Trophoblast cell (in vitro differentiated cells and primary cell): ENCODE measurements at places on chromosomes 7 and 10.

GRCh38 chr10:130866857-130867256 lies 444.7 kb downstream of the TCERG1L start:
- DNase-seq: no peak

DNA sequence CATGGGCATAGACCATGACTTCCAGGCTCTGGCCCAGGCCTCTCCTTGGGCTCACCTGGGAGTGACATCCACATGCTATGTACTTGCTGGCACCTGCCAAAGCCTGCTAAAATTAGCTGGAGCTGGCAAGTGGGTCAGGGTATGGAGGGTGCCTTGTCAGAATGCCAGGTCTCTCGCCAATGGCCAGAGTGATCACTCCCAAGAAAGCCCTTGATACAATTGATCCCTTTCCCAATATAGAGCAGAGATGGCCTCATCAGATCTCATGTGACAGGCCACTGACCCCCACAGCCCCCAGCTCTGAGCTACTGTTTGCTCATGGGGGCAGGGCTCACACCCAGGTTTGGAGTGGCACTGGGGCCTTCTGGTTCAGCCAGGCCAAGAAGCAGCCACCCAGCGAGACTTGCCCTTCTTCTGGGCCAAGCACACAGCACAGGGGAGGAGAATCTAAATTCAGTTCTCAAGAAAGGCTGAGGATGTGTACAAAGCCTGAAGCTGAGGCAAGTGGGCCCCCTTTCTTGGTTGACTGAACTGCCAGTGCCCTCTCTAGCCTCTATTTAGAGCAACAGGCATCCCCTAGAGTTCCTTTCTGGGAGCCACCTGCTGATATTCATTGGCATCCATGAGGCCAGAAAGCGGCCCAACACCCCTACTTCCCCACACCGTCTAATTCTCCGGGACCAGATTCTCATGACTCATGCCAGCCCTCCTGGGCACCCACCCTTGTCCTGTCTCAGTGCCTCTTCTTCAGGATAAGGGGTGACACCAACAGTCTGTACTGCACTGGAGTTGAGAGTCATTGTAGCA lies 18.9 kb upstream of the MYL7 start:
- DNase-seq: no peak

- no peak for DNase-seq
These were observed 4.5 kb upstream of the EPHA1 start for GRCh38 chr7:143413123-143413522.

DNA sequence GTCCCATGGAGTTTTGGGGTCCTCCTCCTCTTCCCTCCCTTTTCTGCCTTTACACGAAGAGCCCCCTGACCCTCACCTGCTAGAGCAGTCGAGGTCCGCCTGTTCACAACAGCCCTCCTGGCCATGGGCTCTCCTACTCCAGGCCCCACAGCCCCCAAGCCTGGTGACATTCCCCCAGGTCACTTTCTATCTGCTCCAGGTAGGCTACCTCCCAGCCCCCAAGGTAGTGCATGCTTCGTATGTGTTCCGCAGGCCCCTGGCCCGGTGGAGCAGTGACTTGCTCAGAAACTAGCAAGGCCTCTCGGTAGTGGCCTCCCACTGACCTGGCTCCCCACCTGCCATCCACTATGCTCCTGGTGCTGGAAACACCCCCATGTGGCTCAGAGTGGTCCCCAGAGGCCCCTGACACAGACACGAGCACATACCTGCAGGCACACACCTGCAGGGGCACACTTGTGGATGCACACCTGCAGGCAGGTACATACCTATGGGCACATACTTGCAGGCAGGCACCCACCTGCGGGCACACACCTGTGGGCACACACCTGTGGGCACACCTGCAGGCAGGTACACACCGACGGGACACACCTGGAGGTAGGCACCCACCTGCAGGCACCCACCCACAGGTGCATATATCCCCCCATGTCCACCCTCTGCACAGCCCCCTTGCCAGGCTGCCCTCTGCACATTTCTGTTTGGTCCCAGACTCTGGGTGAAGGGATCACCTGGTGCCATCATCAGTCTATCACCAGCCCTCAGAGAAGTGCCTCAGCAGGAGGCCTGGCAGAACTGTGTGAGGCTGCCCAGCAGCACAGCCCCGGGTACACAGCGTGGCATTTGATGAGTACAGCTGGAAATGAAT lies 322.5 kb downstream of the PTPRN2 start:
- no peak for DNase-seq

GRCh38 chr7:139869886-139870285 lies 40.8 kb downstream of the TBXAS1 start:
- DNase-seq: no peak

- no peak for DNase-seq
These were observed 23.1 kb upstream of the JAZF1 start for GRCh38 chr7:28203508-28204240.

GRCh38 chr10:97040248-97040584 lies 145.5 kb downstream of the SLIT1 start:
- no peak for DNase-seq

DNA sequence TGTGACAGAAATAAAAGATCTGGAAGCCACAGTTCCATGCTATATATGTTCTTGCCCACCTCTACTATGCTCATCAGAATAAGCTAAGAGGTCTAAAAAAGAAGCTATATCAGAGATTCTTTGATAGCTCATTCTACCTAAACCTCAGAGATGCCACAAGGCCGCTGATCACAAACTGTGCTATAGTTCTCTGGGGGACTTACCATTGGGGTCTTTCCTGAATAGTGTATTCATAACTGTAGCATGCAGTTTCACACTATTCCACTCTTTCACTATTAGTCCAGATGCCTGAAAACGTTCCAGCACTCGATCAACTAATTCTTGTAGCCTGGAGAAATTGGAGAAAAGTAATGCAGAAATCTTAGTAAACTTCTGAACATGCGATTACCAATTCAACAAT lies 44.5 kb upstream of the SPOCK2 start:
- DNase-seq: no peak

- DNase-seq: no peak
These were observed 814 bp upstream of the OPALIN start for GRCh38 chr10:96359616-96360015.

DNA sequence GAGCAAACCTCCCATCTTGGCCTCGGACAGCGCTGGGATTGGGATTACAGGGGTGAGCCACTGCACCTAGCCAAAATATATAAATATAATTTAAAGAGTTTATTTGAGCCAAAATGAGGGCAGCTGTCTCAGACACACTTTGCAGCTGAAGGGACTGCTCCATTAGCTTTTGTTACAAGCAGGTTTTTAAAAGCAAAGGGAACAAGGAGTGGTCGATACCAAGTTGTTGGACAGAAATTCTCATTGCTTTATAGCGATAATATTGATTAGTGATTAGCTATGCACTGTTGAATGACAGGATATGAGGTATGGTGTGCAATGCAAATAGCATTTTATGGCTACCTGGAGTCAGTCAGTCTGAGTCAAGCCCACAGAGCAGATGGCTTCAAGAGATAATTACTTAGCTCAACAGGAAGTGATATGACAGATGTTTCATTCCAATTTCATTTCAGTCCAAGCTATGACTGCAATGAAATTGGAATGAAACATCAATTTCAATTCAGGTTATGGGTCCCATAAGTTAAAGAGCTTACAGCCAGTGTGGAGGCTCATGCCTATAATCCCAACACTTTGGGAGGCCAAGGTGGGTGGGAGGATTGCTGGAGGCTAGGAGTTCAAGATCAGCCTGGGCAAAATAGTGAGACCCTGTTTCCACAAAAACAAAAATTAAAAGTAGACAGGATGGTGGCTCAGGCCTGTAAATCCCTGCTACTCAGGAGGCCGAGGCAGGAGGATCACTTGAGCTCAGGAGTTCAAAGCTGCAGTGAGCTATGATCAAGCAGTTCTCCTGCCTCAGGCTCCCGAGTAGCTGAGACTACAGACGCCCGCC lies 23.1 kb downstream of the TYW1 start:
- DNase-seq: peak; percentile 8

- no peak for DNase-seq
These were observed 93.6 kb downstream of the GPR37 start for GRCh38 chr7:124672011-124672410.

DNA sequence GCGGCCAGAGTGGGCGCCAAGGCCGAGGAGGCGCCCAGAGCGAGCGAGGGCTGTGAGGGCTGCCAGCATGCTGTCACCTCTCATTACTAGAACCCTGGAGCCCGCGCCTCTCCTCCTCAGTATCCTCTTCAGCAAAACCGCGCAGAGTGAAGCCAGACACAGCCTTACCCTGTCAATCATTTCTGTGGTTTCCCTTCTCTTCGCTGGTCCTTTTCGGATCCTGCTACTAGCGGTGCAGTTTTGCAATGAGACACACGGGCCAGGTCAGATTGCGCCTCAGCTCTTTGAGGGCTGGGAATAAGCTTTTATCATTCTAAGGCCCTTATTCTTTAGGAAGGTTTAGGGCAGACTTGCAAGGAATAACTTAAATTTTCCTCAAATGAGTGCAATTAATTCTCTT lies 55.5 kb upstream of the FAM171A1 start:
- DNase-seq: no peak

DNA sequence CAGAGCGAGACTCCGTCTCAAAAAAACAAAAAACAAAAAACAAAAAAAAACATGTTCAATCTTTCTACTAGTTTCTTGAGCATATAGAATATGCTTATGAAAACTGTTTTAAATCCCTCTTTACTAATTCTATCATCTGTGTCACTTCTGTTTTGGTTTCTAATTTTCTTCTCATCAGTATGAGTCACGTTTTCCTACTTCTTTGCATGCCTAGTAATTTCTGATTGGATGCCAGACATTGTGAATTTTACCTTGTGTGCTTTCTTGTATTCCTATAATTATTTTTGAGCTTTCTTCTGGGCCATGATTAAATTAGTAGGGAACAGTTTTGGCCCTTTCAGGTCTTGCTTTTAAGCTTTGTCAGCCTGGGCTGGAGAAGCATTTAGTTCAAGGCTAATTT lies 9.9 kb downstream of the MICU1 start:
- DNase-seq: no peak

- DNase-seq: no peak
These were observed 164.2 kb downstream of the RAPGEF5 start for GRCh38 chr7:22192801-22193200.

DNA sequence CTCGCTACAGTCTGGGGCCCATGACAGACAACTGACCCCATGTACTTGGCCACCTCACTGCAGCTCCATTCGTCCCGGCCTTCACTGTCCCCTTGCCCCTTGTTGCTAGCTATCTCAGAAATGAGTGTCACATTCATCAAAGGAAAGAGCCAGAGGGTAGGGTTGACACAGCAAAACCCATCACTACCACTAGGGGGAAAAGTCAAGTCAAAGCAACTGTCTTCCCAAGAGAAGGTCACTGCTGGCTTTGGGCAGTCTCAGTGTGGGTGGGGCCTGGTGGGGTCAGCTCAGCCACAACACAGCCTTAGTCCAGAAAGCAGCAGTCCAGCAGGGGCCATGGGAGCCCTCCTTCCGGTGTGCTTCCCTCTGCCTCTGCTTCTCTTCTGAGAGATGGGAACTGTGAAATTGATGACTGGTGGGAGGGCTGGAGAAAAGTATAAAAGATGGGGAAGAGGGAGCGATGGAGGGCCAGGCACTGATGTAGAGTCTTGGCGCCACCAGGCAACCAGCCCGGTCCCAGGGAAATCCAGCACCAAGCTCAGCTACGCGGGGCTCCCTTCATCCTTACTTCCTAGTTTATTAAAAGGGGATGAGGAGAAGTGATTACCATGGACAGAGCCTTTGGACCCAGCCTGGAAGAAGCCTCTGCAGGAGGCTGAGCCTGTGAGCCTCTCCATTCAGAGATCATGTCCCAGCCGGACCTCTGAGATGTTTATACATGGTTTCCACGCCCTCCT lies 58.0 kb downstream of the PLXNA4 start:
- peak; percentile 6 for DNase-seq

- no peak for DNase-seq
These were observed 185.0 kb downstream of the ELFN1 start for GRCh38 chr7:1854866-1855724.

GRCh38 chr10:31509989-31510388 lies 191.0 kb downstream of the ZEB1 start:
- DNase-seq: no peak

DNA sequence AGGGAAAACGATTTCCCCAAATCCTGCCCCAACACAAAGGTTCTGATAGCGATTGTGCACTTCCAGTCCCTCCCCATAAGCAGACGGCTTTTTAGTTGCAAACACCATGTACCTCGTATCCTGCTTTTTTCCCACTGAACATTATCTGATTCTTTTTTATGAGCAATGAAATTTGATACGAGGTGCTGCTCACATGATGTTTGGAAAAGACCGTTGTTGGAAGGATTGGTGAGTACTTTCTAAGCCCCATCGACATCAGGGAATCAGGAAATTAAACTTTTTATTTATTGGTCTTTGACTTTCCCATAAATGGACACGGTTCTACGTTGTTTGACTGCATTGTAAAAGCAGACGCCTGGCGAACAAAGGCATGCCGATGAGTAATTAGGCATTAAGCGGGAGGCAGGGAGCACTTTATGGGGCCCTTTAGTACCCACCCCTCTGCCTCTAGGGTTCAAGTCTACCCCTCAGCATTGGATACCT lies 49.4 kb downstream of the TEX36 start:
- no peak for DNase-seq

GRCh38 chr7:32075612-32076011 lies 5.4 kb upstream of the PDE1C start:
- DNase-seq: no peak

GRCh38 chr10:78188446-78188845 lies 154.8 kb downstream of the RPS24 start:
- no peak for DNase-seq

- DNase-seq: peak; percentile 85
These were observed 227.2 kb upstream of the PITRM1 start for GRCh38 chr10:3399756-3400155.

- DNase-seq: no peak
These were observed 19.2 kb upstream of the C10orf67 start for GRCh38 chr10:23363793-23364135.
